ENCODE measurements at places on chromosomes 16 and 17. TPM values are rescaled to one million over a fixed set of nuclear protein-coding genes. Genes with fewer than 3 reads are reported as not detected.

MMP2 gene
- total RNA-seq, result 18.5 TPM

KCNJ2 gene
- 7.5 TPM for total RNA-seq

SCIMP gene
- total RNA-seq, result 0.72 TPM

ARL4D gene
- 123 TPM for total RNA-seq

P2RX1 gene
- 0.68 TPM for total RNA-seq

CIITA gene
- total RNA-seq, result 4.5 TPM

KRT25 gene
- not detected for total RNA-seq

MSLN gene
- 2.8 TPM for total RNA-seq

TNS4 gene
- total RNA-seq, result 52.1 TPM

INCA1 gene
- total RNA-seq, result not detected

Data from esophagus mucosa (tissue), 1 donor.